ENCODE measurements at places on chromosomes 4 and X.
A peak's percentile ranks its signal among the peaks of the same experiment; 100 is the strongest.

GRCh38 chr4:72440386-72440785 lies 128.6 kb downstream of the ADAMTS3 start:
- DNase-seq: no peak

DNA sequence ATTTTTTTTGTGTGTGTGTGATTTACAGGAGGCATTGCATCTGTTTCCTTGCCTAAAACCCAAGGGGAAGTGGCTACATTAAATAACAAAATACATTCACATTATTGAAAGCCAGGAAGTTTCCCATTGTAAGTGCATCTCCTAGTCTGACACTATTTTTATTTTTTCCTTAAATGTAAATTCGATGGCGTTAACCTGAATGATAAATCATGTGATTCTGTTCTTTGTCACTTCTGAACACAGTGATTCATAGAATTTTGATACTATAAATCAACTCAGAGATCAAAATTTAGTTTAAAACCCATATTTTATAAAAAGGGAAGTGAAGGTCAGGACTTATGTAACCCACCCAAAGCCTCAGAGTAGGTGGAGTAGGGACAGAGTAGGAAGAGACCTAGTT lies 258.1 kb downstream of the GABRG1 start:
- no peak for DNase-seq

DNA sequence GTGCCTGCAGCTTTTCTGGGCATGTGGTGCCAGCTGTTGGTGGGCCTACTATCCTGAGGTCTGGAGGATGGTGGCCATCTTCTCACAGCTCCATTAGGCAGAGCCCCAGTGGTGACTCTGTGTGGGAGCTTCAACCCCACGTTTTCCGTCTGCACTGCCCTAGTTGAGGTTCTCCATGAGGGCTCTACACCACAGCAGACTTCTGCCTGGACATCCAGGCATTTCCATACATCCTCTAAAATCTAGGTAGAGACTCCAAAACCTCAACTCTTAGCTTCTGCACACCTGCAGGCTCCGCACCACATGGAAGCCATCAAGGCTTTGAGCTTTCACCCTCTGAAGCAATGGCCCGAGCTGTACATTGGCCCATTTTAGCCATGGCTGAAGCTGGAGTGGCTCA lies 153.3 kb upstream of the PGRMC2 start:
- no peak for DNase-seq

GRCh38 chr4:4428966-4429875 lies 42.3 kb downstream of the NSG1 start:
- DNase-seq: no peak

GRCh38 chrX:153526042-153526441 lies 8.6 kb downstream of the ATP2B3 start:
- no peak for DNase-seq

GRCh38 chr4:165612936-165613335 lies 234.1 kb downstream of the CPE start:
- DNase-seq: no peak

- peak; percentile 23 for DNase-seq
These were observed 55.0 kb upstream of the PAK3 start for GRCh38 chrX:111041018-111041462.

GRCh38 chrX:56107320-56107719 lies 124.8 kb upstream of the KLF8 start:
- DNase-seq: no peak

DNA sequence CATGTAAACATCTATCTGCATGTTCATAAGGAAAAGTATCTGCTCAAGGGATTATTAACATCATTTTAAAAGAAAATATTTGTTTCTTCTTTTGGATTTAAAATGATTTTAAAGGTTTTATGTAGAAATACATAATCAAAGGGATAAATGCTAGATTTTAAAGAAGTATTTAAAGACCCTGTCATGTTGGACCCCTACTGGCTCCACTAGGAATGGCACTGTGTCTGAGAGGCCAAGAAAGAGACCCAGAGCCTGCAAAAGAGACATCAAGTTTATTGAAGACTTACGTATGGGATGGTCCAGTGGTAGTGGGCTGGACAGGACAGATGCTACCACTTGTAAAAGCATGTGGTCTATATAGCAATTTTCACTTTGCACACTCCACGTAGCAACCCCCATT lies 78.7 kb upstream of the PCDH18 start:
- no peak for DNase-seq

GRCh38 chr4:74893171-74893570 lies 39.7 kb upstream of the PARM1 start:
- no peak for DNase-seq

Measured in activated T-cell treated with anti-CD3 and anti-CD28 coated beads, Interleukin-2, amount 50 U/mL, for 1 hour (primary cell).